ENCODE measurements at places on chromosomes 1 and 21.
A peak's percentile ranks its signal among the peaks of the same experiment; 100 is the strongest.

DNA sequence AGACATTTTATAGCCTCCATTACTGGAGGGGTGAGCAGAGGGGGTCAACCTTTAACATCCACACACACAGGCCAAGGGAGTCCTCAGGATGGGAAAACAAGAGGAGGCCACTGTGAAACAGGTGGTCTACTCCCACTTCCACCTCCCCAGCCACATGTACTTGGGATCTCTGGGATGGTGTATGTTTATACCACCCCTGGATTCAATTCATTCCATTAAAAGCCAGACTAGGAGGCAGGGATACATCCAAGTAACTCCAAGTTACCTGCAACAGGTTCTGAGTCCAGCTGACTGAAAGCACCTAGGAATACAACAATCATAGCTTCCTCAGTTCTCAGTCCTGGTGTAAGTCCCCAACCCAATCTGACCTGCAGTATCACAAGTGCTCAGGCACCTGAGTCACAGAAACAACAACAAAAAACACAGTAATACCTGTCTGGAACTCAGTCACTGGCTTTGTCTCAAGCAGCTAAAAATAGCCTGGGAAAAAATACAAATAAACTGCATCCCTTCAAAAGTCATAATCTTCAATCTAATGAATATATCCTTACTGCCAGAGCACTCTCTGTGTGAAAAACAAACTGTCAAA, 9.8 kb downstream of the ERI3 start:
- no peak for DNase-seq

- DNase-seq = no peak
Observed at GRCh38 chr1:34781844-34782391, 904 bp downstream of the GJB3 start.

DNA sequence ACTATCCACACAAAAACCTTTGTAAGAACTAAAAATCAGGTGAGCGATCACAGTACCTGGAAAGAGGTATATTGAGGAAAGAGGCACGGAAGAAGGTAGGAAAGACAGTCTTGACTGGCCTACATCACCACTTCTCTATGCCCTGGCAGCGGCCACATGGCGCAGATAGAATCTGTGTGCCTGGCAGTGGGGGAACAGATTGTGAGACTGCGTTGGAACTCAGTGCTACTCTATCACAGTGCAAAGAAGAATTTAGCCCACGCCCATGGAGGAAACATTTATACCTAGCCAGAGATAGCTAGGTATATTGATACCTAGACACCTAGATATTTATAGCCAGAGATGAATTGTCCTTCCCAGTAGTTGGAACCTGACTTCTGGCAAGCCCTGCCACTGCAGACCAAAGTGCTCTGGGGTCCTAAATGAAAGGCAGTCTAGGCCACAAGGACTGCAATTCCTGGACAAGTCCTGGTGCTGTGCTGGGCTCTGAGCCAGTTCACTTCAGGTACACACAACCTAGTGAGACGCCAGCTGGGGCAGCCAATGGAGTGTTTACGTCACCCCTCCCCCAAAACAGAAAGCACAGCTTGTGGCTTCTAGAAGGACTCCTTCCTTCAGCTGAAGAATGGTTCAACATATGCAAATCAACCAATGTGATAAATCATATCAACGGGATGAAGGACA, 51.9 kb downstream of the DHX9 start:
- DNase-seq = no peak

DNA sequence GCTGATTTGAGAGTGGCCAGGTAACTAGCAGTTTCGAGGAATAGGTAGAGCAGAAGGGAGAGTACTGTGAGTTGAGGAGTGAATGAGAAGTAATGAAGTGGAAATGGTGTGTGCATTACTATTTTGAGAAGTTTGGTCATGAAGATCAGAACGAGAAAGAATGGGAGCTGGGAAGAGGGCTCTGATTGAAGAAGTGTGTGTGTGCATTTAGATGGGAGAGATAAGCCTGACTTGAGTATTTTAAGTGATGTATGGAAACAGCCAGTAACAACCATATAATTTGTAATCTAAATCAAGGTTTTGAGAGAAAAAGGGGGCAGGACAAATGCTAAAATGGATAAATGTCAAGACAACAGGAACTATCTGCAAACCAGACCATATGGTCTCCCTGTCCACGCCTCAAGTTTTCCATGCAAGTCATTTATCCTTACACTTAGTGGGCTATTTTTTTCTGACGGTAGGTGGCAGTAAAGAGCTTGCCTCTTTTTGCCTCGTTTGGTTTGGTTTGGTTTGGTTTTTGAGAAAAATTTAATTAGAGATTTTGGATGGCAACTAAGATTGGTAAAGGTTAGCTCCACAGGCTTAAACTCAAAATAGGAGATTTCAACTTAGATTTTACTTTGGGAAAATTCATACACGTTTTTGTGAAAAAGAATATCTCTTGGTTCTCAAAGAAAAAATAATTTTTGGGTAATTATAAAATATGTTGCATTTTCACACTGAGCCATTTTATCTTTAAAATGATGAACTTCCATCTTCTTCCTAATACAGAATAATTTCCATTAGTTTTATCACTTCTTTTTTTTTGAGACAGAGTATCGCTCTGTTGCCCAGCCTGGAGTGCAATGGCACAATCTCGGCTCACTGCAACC, 9.5 kb upstream of the B3GALNT2 start:
- DNase-seq = no peak

DNA sequence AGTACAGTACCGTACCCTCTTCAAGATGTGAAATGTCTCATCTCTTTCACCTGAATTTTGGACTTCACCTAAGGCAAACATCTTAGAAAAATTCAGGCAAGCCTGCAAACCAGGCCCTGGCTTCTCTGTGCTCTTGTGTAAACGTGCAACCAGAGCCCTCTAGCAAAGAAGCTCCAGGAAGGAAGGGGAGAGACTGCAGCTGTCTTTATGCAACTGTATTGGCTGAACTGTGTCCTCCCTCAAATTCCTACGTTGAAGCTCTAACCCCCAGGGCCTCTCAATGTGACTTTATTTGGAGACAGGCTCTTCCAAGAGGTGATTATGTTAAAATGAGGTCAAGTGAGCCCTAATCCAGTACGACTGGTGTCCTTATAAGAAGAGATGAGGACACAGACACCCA, 60.3 kb downstream of the SLC45A1 start:
- DNase-seq = no peak

DNA sequence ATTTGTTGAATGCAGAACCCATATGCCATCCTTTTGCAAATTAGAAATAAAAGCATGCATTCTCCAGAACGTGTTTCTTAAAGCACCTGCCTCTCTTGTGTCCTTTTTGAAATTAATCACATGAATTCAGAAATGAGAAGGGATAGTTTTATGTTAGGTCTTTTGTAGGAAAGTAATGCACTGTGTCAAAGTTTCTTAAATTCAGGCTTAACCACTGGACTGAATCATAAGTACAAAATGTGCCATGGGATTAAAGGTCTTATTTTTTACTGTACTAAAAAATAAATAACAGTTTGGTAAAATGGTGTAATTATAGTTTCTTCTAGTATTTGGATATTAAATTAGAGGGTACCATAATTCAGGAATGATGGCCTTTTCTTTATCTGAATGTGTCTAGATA, 290.1 kb upstream of the USP25 start:
- DNase-seq = no peak

- no peak for DNase-seq
Observed at GRCh38 chr1:41917835-41918449, 780 bp downstream of the HIVEP3 start.

GRCh38 chr1:156106624-156107488, 7.7 kb upstream of the LMNA start:
- no peak for DNase-seq

- no peak for DNase-seq
Observed at GRCh38 chr1:56466538-56466937, 112.8 kb downstream of the PLPP3 start.

DNA sequence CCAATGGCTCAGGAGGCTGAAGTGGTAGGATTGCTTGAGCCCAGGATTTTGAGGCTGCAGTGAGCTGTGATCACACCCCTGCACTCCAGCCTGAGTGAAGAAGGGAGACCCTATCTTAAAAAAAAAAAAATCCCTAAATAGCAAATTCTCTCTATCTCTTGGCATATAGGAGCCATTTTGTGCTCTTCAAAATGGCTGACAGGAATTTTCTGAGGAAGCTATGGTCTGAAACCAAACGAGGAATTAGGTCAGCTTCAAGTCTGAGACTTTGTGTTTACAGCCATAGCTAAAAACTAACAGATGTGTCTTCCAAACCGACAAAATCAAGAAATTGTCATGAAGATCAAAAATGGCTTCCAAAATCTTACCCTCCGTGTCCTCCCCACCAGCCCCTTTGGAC, 10.6 kb downstream of the CD247 start:
- no peak for DNase-seq

- DNase-seq = no peak
Observed at GRCh38 chr1:22763487-22764200, 53.0 kb downstream of the EPHB2 start.

DNA sequence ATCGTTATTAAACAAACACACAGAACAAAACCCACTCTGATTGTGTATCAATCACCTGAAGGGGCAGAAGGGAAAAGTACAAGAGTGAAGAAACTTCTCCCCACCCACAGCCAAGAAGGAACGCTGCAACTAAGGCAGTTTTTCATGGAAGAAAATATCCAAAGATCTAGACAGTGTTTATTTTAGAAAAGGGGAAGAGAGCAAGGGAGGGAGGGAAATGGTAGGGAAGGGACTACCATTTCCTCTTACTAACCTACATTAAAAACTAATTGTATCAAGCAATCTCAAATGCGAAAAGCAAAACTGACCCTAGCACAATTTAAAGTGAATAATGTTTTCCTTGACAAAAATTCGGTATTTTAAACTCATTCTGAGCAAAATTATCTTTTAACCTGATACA, 3.5 kb downstream of the NRIP1 start:
- no peak for DNase-seq

- no peak for DNase-seq
Observed at GRCh38 chr21:45938811-45939520, 42.6 kb upstream of the COL6A1 start.

GRCh38 chr1:99674115-99675064, 28.5 kb downstream of the PALMD start:
- DNase-seq = no peak

GRCh38 chr1:150273311-150273710, 721 bp downstream of the C1orf54 start:
- no peak for DNase-seq

GRCh38 chr1:209627732-209628196, 24.5 kb downstream of the LAMB3 start:
- peak; percentile 78 for DNase-seq

- DNase-seq = no peak
Observed at GRCh38 chr1:205495237-205495823, 9.1 kb upstream of the CDK18 start.

DNA sequence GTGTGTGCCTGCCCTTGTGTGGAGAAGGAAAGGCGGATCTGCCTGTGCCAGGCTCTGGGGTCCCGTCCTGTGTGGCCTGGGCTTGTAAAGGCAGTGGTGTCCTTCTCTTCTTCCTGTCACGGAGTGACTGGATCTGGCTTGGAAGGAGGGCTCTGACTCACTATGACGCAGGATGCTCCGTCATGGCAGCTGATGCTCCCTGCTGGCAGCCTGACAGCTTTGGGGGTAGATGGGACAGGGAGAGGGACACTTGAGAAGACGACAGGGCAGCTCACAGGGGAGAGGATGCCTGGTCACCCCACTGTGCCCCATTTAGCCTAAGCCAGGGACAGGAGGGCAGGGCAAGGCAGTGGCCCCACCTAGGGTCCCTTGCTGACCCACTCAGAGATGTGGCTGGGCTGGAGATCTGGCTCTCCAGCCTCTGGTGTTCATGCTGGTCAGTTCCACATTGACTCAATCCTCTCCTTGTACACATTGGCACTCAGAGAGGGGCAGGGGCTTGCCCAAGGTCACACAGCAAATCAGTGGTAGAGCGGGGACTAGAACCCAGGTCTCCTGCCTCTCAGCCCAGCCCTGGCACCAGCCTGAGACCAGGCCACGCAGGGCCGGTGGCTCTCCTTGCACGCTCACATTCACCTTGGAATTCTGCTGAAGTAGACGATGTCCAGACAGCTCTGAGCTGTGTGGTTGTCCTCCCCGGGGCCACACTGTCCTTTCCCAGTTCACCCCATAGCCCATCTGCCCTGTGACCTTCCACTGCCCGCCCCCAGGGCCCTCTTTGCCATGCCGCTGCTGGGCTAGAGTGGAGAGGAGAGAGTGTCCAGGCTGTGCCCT, 2.8 kb upstream of the FAM131C start:
- DNase-seq = no peak

- no peak for DNase-seq
Observed at GRCh38 chr1:89643577-89643976, 10.7 kb downstream of the LRRC8C start.

- DNase-seq = no peak
Observed at GRCh38 chr1:170872663-170873062, 62.7 kb upstream of the MROH9 start.

DNA sequence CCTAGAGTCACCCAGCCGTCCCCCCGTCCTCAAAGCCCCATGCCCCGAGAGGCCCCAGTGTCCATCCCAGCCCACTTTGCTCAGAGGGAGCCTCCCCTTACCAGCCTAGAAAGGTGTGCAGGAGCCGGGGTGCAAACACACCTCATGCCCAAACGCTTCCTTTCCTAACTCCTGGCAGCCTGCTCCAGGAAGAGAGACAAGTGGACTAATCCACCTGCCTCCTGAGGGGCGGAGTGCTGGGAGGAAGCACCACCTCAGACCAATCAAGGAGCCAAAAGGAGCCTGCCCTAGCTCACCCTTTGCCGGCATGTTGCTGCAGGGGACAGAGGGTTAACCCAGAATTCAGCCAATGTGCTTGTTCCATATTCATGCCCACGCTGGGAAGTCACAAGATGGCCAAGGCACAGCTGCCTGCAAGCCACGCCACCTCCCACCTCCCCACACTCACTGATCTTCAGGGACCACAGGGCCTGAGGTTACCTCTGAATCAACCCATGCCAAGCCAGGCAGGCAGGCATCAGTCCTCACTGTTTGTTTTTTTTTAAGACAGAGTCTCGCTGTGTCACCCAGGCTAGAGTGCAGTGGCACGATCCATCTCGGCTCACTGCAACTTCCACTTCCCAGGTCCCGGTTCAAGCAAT, 27.8 kb downstream of the PLEKHA6 start:
- DNase-seq = no peak

- no peak for DNase-seq
Observed at GRCh38 chr1:116740746-116741145, 13.5 kb upstream of the CD2 start.

GRCh38 chr1:40407453-40407852, 33.9 kb downstream of the SMAP2 start:
- no peak for DNase-seq

- DNase-seq = no peak
Observed at GRCh38 chr1:214384373-214385079, 103.6 kb downstream of the SMYD2 start.

DNA sequence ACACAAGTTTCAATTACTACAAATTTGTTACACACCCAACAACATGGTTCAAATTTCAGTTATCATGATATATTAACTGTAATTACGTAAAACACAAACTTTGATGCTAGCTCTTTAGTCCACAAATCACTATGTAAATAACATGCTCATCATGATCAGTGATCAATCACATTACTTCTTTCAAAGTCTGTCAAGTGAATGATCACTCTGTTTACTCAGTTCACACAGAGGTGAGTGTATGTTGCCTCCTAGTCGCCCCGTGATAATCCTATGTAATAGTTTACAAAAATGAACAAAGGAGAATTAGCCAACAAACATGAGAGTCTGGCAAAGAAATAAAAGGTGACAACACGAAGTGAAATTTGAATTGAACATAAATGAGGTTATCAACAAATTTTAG, 14.3 kb downstream of the EDEM3 start:
- no peak for DNase-seq

Data from stimulated activated CD8-positive, alpha-beta memory T cell treated with anti-CD3 and anti-CD28 coated beads, Interleukin-15, amount 100 ng/mL, for 24 hours (primary cell).